ENCODE measurements at places on chromosomes 11 and 22.

DNA sequence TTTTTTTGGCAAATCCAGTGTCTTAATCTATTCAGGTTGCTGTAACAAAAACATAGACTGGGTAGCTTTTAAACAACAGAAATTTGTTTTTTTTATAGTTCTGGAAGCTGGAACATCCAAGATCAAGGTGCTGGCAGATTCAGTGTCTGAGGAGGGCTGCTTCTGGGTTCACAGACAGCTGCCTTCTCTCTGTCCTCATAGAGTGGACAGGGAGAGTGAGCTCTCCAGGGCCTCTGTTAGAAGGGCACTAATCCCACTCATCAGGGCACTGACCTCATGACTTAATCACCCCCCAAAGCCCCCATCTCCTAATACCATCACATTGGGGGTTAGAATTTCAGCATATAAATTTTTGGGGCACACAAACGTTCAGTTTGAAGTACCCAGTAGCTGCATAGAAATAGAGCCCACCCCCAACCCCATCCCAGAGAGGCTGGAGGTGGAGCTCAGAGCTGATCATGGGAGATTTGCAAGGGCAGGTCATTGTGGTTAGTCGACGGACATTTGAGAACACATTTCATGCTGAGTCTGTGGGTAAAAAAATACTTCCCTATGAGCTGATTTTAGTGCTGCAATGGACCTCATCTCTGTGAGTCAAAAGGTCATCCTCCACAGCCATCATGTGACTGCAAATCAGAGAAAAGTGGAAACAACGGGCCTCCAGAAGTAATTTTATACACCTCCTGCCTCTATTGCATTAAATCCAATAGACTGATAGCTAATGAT, 203.1 kb upstream of the CADM1 start:
- DNase-seq, result no peak

DNA sequence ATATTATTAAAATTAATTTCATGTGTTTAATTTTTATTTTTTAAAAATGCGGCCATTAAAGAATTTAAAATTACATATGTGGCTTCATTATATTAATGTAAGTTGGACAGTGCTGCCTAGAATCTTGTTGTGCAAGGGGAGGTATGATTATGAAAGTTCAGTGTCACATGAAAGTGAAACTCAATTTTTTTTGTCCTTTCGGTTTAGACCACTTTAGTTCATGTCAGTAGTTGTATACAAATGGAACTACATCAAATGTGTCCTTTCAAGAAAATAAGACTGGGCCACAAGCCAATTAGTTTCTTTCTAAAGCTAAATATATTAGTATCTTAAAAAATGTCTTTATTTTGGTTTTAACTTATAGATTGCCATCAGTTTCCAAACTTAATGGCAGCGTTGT, 35.7 kb downstream of the TBCEL start:
- DNase-seq, result no peak

- DNase-seq, result no peak
These were observed 62.0 kb upstream of the SEPTIN5 start for GRCh38 chr22:19652316-19652715.

GRCh38 chr22:22156716-22157347, 87.8 kb upstream of the VPREB1 start:
- DNase-seq, result peak; percentile 74
